Activated T-helper 2 cell treated with anti-CD3 and anti-CD28 coated beads, Interferon-gamma antibody, Interleukin-2, Interleukin-4, amounts not matched to agents 10 μg/mL and 5 μg/mL and 100 μg/mL, durations not matched to agents 14 hours and 24 hours and 36 hours (primary cell): ENCODE measurements at places on chromosomes 2 and 18. TPM values are rescaled to one million over a fixed set of nuclear protein-coding genes. Genes with fewer than 3 reads are reported as not detected.

Gene PTPRN
- 1.1 and 1.6 TPM in 2 replicates for total RNA-seq

Gene HOXD12
- total RNA-seq: not detected in 2 replicates

Gene CPS1
- total RNA-seq: 1.2 and 1.4 TPM in 2 replicates

Gene CABLES1
- total RNA-seq: 27.4 and 33.5 TPM in 2 replicates

Gene CAB39
- total RNA-seq: 173 and 176 TPM in 2 replicates

Gene ABCG8
- total RNA-seq: 0.23 TPM in 2 replicates

DNA sequence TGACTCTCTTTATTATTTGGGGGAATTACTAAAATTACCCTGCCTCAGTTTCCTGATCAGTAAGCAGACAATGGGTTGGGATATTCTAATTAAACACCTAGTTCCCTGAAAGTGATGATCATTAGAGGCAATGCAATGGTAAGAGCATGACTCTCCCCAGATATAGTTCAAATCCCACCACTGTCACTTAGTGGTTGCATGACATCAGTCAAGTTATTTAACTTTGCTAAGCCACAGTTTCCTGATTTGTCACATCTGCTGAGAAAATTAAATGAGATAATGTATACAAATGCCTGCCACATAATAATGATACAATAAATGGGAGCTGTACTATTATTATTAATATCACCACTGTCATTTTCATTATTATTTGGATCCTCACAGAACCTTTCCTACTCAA lies 29.9 kb downstream of the ZEB2 start:
- no peak overlapping the region for H3K4me3 ChIP-seq
- H3K27ac ChIP-seq: no peak overlapping the region
- peaks cover 28% of the 10 kb centered on the region for H3K4me1 ChIP-seq
- peaks cover 1% of the 10 kb centered on the region for H3K27me3 ChIP-seq
- peaks cover 45% of the 10 kb centered on the region for H3K36me3 ChIP-seq

DNA sequence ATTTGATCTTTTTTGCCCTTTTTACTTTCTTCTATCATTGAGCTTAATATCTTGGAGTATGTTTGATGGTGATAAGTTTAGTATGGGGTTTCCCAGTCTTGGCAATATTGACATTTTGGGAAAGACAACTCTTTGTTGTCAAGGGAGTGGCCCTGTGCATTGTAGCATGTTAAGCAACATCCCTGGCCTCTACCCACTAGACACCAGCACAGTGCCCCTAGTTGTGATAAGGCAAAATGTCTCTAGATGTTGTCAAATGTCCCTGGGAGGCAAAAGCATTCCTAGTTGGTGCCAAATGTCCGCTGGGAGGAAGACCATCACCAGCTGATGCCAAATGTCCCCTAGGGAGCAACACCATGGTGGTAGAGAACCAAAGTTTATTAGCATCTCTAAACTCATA lies 28.2 kb downstream of the GULP1 start:
- no peaks in the 10 kb centered on the region for H3K4me1 ChIP-seq
- no peak for DNase-seq
- H3K27me3 ChIP-seq: no peaks in the 10 kb centered on the region
- H3K27ac ChIP-seq: no peak overlapping the region
- no peak overlapping the region for H3K4me3 ChIP-seq

DNA sequence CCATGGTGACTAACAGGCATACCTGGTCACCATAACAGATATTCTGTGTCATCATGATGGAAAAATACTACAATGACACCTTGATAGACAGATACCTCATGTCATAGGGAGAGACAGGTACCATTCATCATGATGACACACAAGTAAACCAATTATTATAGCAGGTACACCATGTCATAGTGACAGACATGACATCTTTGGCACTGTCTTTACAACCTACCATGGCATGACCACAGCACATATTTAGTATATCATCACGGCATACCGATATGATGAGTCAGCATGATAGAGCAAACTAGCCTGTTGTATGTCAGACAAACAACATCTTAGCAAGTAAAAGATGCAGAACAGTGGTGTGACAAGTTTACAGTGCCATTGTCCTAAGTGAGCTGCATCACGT lies 101.3 kb upstream of the KLHL29 start:
- H3K4me1 ChIP-seq: no peaks in the 10 kb centered on the region
- peaks cover 7% of the 10 kb centered on the region for H3K27me3 ChIP-seq
- DNase-seq: no peak
- no peaks in the 10 kb centered on the region for H3K36me3 ChIP-seq
- no peak overlapping the region for H3K4me3 ChIP-seq

GRCh38 chr2:12778811-12779579 lies 62.3 kb downstream of the TRIB2 start:
- DNase-seq: no peak
- H3K27ac ChIP-seq: no peak overlapping the region
- peaks cover 10% of the 10 kb centered on the region for H3K27me3 ChIP-seq
- H3K36me3 ChIP-seq: no peaks in the 10 kb centered on the region

DNA sequence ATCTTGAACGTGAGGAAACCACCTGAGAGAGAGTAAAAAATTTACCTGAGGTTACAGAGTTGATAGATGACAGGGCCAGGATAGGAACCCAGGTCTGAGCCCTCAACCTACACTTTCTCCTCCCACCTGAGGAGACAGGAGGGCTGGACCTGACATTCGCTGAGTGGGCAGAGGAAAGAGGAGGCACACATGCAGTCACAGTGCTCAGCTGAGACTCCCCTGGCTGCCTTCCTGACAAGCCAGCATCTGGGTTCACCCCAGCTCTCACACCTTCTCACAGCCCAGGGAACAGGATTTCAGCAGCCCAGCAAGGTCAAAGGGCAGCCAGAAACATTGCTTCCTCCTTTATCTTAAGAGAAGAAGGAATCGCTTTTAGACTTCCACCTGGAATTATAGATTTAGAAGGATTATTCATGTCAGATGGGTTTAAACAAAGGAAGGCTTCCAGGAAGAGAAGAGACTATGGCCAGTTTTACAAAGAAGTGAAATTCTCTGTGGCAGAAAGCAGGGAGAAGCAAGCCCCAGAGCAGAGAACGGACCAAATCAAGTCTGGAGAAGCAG lies 18.1 kb upstream of the PKDCC start:
- H3K27ac ChIP-seq: no peak overlapping the region
- H3K27me3 ChIP-seq: peaks cover 18% of the 10 kb centered on the region

DNA sequence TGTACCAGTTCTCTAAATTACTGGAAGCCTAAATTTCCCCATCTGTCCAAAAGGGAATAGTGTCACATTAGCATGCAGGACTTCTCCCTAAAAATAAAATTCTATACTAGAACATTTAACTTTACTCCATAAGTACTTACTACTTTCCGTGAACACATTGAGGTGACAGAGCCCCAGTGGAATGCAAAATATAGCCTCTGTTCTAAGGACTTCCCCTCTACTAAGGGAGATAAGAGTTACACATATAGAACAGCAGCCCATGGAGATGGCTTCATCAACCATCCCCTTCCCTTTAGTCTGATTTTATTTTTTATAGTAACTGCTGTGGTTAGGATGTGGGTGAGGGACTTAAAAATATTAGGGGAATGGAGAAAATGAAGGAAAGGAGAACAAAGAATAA lies 68.9 kb upstream of the STPG4 start:
- no peak overlapping the region for H3K4me3 ChIP-seq
- peaks cover 3% of the 10 kb centered on the region for H3K27me3 ChIP-seq
- no peaks in the 10 kb centered on the region for H3K36me3 ChIP-seq
- no peak overlapping the region for H3K27ac ChIP-seq
- DNase-seq: no peak

- H3K27ac ChIP-seq: no peak overlapping the region
- H3K36me3 ChIP-seq: peaks cover 30% of the 10 kb centered on the region
- no peaks in the 10 kb centered on the region for H3K27me3 ChIP-seq
- no peak for DNase-seq
- no peaks in the 10 kb centered on the region for H3K4me1 ChIP-seq
Measured at GRCh38 chr2:20689428-20690264, 22.7 kb downstream of the GDF7 start.

DNA sequence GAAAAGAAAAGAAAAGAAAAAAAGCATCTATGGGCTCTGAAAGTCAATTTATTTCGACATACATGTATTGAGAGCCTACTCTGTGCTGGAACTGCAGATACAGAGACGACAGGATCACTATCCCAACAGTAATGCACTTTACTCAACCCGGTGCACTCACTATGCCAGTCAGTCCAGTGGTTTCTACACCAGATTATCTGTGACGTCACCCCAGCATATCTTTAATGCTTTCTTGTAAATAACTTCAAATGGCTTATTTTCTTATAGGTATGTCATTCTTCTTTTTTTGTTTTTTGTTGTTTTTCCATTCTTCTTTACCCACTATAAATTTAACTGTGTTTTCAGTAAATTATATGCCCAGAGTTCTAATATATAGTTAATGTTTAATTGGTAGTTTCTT lies 800.0 kb upstream of the FANCL start:
- no peak overlapping the region for H3K4me3 ChIP-seq
- DNase-seq: no peak
- H3K27ac ChIP-seq: no peak overlapping the region
- no peaks in the 10 kb centered on the region for H3K36me3 ChIP-seq
- no peaks in the 10 kb centered on the region for H3K27me3 ChIP-seq

GRCh38 chr2:202693503-202693902 lies 58.7 kb downstream of the FAM117B start:
- peaks cover 13% of the 10 kb centered on the region for H3K36me3 ChIP-seq
- no peak for DNase-seq
- H3K4me3 ChIP-seq: no peak overlapping the region

DNA sequence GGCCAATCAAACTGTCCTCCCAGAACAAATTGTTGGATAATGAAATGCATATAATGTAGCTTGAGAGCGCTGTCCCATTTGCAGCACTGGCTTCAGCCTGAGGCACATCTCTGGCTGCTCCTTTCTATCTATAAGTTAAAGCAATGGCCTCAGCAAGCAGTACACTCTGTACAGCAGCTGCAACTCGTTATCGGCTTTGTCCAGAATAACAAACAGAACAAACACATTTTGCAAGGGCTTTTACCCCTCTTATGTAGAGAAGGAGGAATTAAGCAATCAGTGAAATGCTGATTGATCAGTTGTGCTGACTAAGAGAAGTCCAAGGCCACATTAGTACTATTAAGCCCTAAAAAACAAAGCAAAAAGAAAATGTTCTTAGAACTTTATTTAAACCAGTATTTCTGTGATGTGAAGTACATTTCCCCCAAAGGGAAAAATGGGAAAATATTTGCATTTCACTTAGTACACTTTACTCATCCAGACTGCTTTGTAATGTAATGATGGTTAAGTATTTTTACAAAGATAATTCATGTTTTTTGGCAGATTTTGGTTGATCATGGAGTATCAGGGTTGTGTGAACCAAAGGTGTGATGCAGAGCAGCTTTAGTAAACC lies 15.0 kb upstream of the CPS1 start:
- H3K36me3 ChIP-seq: no peaks in the 10 kb centered on the region
- no peak overlapping the region for H3K4me3 ChIP-seq
- H3K4me1 ChIP-seq: no peaks in the 10 kb centered on the region
- no peak overlapping the region for H3K27ac ChIP-seq

DNA sequence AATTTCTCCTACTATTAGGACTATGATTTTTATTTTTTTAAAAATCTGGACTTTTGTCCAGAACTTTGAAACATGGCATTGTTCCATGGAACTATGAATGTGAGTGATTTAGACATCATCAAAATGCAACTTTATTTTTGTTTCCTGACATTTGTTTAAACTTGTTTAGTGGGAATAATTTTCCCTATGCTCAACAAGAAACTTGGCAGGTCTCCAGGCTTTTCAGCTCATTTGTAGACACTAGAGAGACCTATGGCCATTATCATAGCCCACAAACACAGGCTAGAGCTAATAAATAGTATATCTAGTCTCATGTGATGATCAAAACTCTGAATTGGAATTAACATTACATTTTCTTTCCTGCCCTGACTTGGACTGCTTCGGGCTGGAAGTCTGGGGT lies 145.1 kb upstream of the CELF4 start:
- no peak overlapping the region for H3K27ac ChIP-seq
- DNase-seq: no peak
- no peaks in the 10 kb centered on the region for H3K36me3 ChIP-seq
- no peak overlapping the region for H3K4me3 ChIP-seq
- no peaks in the 10 kb centered on the region for H3K4me1 ChIP-seq

- H3K27me3 ChIP-seq: no peaks in the 10 kb centered on the region
- no peak overlapping the region for H3K27ac ChIP-seq
- no peaks in the 10 kb centered on the region for H3K4me1 ChIP-seq
- H3K4me3 ChIP-seq: no peak overlapping the region
Measured at GRCh38 chr2:217858519-217859491, 144.0 kb downstream of the TNS1 start.

DNA sequence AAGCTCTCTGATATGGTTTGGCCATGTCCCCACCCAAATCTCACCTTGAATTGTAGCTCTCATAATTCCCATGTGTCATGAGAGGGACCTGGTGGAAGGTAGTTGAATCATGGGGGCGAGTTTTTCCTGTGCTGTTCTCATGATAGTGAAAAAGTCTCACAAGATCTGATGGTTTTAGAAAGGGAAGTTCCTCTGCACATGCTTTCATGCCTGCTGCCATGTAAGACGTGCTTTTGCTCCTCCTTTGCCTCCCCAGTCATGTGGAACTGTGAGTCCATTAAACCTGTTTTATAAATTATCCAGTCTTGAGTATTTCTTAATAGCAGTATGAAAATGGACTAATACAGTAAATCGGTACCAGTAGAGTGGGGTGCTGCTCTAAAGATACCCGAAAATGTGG lies 34.9 kb downstream of the LTBP1 start:
- H3K27ac ChIP-seq: no peak overlapping the region
- DNase-seq: no peak
- H3K27me3 ChIP-seq: peaks cover 10% of the 10 kb centered on the region

- peaks cover 12% of the 10 kb centered on the region for H3K4me1 ChIP-seq
- H3K36me3 ChIP-seq: no peaks in the 10 kb centered on the region
- H3K4me3 ChIP-seq: no peak overlapping the region
- H3K27ac ChIP-seq: peak overlapping the region; percentile 9
- no peak for DNase-seq
Measured at GRCh38 chr2:105584435-105585010, 160.2 kb upstream of the NCK2 start.

- no peak for DNase-seq
- no peak overlapping the region for H3K4me3 ChIP-seq
- H3K27ac ChIP-seq: no peak overlapping the region
- no peaks in the 10 kb centered on the region for H3K27me3 ChIP-seq
- no peaks in the 10 kb centered on the region for H3K4me1 ChIP-seq
- no peaks in the 10 kb centered on the region for H3K36me3 ChIP-seq
Measured at GRCh38 chr2:121234144-121234543, 50.9 kb downstream of the TFCP2L1 start.
